ENCODE measurements at places on chromosomes 7 and 10.
A peak's percentile ranks its signal among the peaks of the same experiment; 100 is the strongest.

DNA sequence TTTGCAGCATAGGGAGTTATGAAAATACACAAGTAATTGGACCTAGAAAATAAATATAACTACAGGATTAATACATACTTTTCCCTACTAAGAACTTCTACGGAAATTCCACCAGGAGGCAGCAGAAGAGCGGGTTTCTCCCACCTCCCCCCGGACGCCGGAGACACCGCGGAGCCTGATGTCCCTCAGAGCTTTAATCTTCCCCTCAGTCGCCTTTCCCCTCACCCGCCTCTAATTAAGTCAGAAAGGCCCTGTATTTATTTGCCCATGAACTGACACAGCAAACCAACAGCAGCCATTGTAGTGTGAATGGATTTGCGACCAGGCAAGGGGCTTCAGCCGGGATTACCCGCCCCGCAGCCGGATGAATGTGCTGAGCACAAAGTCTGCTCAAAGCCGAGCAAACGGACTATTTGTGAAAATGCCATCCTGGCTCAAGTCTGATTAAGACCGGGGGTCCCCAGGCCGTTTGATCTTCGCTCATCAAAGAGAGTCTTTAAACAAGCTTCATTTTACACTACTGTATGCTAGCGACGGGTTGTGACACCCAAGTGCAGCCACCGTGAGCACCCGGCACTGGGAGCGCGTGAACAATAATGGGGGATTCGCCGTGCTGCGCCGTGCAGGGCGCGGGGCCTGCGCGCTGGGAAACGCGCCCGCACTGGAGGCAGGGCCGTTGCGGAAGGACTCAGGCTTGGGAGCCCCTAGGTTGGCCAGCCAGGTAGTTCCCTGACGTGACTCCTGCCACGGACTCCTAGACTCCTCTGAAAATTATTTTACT, 5.6 kb upstream of the DKK1 start:
- DNase-seq = peak; percentile 72

DNA sequence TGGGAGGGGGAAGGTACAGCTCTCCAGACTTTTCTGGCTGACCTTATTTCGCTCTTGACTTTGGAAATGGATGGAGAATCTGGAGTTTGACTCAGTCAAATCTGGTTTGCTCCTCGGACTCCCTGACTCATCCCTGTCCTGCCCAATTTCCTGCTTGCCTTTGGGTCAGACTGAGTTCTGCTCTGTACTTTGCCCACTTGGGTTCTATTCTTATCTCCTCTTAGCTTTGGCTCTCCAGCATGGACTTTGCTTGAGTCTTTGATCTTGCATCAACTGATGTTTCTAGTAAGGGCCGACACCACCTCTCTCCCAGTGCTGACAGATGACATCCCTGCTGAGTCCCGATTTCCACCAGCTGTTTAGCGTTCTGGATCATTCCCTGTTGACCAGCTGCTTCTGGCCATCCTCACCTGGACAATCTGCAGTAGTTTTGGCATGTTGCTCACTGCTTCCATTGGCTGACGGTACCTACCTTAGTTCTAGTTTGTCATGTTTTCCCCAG, 335.3 kb downstream of the SUGCT start:
- no peak for DNase-seq

DNA sequence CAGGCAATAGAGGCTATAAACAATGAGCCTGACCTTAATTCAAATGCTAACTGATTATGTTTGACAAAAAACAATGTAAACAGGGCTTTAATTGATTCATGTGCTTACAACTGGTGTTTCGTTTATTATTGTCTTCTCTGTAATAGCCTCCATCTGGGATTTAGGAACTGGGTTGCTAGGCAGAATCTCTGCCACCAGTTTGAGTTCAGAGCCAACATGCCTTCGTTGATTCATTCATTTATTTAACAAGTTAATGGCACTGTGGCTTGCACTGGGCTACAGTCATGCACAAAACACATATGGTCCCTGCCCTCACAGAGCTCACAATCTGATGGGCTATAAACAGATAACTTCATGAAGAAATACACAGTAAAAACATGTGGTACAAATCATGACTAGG, 19.6 kb upstream of the CDHR3 start:
- no peak for DNase-seq

GRCh38 chr10:73872190-73872710, 2.1 kb downstream of the CAMK2G start:
- DNase-seq = no peak

DNA sequence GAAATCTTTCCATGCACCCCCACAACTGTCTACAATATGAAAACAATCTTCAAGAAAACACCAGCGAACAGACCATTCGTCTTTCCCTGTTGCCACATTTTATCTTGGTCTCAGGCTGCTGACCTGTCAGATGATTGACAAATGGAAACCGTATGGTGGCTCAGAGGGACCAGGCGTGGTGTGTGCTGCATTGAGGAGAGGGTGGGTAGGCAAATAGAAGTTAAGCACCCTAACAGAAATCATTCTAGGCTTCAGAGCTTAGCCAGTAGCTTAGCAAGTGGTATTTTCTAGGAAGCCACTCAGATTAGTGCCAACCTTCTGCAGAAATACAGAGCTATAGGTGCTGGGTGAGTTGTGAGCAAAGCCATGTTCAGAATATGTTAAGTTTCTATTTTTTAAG, 114.9 kb downstream of the DPP6 start:
- no peak for DNase-seq

DNA sequence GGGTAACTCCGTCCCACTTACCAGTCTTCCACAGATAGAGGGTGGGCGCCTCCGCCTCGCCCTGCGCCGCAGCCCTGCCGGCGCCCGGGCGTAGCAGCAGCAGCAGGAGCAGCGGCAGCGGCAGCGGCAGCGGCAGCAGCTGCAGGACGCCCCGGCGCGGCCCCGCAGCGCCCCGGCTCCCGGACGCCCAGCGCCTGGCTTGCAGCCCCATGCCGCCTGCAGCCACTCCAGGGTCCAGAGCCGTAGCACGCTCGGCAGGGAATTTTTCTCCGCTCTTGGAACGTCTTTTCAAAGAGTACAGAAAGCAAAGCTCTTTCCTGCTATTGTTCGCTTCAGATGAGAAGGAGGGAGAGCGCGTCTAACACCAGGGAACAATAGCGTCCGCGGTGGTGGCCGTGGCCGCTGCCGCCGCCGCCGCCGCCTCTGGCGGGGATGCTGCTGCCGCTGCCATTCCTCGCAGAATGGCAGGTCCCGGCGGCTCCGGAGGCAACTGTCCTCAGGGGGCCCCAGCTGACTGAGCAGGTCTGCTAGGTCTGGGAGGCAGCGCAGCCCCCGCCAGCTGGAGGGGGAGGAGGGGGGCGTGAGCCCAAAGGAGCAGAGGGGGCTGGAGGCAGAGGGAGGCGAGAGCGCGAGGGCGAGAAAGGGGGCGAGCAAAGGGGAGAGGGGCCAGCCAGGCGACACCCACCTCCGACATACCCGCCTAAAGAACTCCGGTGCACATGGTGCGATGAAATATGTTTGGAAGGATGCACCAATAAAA, at the start of gene THSD7A:
TSS of gene THSD7A (minus strand) at position 463 of the 760 bp plus-strand sequence. CDS start at position 211, 252 bp downstream.
- DNase-seq = peak; percentile 28

GRCh38 chr10:95279042-95279820, 11.6 kb downstream of the PDLIM1 start:
- no peak for DNase-seq

GRCh38 chr10:7563770-7564169, 103.0 kb downstream of the ITIH5 start:
- DNase-seq = no peak

DNA sequence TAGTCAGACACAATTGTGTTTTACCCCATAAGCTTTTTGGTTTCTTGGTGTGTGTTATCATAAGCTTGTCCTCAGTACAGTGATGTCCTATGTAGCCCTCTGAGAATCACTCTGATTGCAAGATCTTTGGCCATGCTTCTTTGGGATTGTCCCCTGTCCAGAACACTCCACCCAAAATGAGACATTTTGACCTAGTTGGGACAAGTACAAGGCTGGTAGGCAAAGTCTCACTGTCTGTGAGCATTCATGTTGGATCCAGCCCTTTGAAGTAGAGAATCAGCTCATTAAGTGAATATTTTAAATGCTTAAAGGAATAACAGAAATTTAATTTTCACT, 28.9 kb upstream of the PCGF5 start:
- DNase-seq = no peak

DNA sequence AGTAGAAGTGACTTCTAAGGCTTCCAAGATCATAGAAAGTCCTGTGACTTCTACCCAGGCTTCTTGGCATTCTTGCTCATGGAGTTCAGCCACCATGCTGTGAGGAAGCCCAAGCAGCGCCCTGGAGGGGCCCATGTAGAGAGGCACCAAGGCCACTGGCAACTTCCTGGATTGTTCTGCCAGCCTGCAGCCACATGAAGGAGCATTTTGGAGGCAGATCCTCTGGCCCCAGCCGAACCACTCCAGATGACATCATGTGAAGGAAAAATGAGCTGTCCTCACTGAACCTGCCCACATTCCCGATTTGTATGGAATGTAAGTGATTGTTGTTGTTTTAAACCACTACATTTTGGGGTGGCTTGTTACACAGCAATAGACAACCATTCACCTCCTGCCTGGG, 51.5 kb upstream of the MNX1 start:
- DNase-seq = no peak

GRCh38 chr10:132589015-132589414, 51.4 kb downstream of the INPP5A start:
- no peak for DNase-seq

GRCh38 chr7:116386674-116387073, 112.9 kb upstream of the CAV2 start:
- DNase-seq = no peak

DNA sequence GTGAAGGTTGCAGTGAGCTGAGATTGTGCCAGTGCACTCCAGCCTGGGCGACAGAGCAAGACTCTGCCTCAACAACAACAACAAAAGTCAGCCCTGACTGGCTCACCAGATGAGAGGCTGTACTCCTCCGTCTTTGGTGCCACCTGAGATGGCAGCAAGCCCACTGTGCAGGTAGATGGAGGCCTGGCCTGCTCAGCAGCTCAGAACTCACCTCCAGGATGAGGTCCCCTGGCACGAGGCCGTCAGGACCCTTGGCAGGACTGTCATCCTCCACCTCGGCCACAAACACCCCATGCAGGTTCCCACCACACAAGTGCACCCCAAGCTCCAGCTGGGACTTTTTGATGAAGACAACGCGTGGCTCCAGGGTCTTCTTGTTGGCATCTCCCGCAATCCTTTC, 117.2 kb downstream of the DLG5 start:
- DNase-seq = no peak

DNA sequence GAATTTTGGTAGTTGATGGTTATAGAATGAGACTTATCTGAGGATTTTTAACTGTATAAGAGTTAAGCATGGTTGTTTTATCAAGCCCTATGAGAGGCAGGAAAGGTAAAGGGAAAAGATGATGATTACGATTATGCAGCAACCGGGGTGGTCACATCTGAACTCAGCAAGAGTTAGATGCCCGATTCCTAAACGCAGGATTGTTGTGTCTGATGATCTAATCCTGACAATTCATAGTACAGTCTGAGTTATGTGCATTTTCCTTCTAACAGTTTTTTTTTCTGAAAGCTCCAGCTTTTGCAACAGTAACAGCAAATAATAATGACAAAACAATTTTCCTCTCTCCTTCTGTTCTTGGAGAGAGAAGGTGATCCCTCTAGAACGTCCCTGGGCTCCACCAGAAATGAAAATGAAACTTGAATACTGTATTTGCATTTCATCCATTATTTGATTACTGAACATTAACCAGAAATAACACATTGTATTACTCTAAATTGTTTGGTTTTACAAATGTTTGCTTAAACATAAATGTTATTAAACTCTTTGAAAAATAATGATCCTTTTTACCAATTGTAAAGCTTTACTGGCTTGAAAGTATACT, 176.5 kb upstream of the CCDC6 start:
- DNase-seq = no peak

DNA sequence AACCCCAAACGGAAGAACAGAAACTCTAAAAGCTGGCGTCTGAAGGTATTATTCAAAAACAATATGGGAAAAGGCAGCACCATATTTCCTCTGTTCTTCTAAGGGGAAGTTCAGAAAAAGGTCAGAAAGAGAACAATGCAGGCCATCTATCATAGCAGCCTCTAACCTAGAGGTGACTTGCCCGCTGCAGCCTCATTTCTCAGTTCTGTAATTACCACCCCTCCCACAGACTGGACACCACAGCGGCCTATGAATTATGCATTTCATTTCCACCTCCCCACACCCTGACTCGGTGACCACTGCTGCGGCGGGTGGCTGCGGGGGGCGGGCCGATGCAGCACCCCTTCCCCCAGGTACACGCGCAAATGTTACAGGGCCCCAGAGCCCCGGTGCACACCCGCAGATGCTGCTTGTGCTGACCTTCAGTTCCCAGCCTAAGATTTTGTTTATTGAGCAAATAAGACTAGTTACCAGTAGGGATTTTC, 125.5 kb downstream of the CLEC2L start:
- peak; percentile 73 for DNase-seq

- DNase-seq = no peak
Measured at GRCh38 chr10:85648279-85648754, 718.3 kb downstream of the GRID1 start.

DNA sequence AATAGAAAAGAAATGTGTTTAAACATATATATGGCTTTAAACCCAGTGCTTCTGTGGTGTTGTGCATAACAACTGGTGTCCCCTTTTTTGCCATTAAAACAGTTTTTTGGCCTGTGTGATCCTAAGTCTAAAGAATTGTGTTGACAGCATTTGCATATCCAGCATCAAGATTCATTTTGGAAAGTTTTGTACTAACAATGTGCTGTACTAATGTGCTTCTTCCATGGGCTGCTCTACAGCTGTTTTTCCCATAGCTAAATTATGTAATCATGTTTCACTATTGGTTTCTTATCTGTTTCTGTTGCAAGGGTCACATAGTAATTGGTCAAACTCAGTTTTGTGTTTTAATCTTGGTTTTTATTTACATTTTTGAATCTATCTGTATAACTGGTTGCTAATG, 5.5 kb downstream of the CNNM2 start:
- no peak for DNase-seq

- no peak for DNase-seq
Measured at GRCh38 chr10:3588346-3588745, 196.7 kb downstream of the KLF6 start.

- DNase-seq = peak; percentile 49
Measured at GRCh38 chr10:63236113-63236935, 103.2 kb downstream of the NRBF2 start.

DNA sequence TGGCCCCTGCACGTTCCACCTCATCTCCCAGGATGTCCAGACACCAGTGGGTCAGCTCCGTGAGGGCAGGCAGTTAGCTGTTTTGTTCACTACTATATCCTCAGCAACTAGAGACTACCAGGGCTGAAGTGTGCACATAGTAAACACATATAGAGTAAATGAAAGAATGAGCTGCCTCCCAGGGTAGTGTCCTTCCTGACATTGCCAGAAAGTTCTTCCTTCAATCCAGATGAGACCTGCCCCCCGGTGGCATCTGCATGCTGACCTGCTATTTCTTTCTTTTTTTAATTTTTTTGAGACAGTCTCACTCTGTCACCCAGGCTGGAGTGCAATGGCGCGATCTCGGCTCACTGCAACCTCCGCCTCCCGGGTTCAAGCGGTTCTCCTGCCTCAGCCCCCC, 14.0 kb upstream of the ARPC1A start:
- no peak for DNase-seq

- DNase-seq = no peak
Measured at GRCh38 chr10:44724415-44725174, 186.5 kb upstream of the TMEM72 start.

- peak; percentile 63 for DNase-seq
Measured at GRCh38 chr10:14659626-14660196, 115.0 kb downstream of the FAM107B start.
